Activated CD4-positive, alpha-beta T cell treated with anti-CD3 and anti-CD28 coated beads, Interleukin-2, amount 50 U/mL, for 1 hour (primary cell): ENCODE measurements at places on chromosomes 12 and 14.

DNA sequence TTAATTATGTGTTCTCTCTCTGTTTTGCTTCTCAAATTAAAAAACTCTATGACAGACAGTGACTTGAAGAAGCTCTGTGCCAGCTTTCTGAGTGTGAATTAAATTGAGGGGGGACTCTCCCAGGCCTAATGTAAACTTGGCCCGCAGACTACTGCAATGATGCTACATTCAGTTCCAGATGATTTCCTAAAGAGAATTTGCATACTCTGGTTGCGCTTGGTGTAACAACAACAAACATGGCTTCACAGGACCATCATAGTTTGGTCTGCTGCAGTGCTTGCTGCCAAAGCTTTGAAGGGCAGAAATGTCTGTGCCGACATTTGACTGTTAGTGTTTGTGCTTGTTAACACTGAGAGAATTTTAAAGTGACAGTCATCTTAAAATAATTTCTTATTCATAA lies 25.0 kb downstream of the CFAP54 start:
- DNase-seq: no peak

GRCh38 chr12:6827982-6828780 lies at the start of gene P3H3:
TSS of gene P3H3 (plus strand) at chr12:6828407. CDS start at chr12:6828441, 34 bp downstream.
- DNase-seq: no peak

DNA sequence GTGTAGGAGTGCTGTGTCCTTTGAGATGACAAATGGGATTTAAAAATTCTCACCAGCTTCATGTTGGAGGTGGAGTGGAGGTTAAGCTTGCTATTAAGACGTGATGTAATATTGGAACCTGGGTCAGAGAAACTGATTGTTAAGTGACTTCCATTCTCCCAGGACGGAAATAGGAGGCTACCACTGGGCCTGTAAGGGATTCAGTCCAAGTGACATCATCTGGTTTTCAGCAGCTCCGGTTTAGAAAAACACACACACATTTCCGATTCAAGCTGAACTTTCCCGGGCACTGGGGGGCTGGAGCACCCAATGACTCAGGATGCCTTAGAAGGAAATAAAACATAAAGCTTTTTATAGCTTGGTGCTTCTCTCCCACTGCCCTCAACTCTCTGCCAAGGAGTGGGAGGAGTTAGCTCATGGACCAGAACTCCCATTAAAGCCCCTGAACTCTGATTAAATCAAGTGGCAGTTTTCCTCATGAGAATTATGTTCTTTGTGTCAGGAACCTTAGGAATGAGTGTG lies 12.4 kb downstream of the CALM1 start:
- DNase-seq: no peak

GRCh38 chr12:64585104-64585503 lies 25.2 kb upstream of the RASSF3 start:
- no peak for DNase-seq

DNA sequence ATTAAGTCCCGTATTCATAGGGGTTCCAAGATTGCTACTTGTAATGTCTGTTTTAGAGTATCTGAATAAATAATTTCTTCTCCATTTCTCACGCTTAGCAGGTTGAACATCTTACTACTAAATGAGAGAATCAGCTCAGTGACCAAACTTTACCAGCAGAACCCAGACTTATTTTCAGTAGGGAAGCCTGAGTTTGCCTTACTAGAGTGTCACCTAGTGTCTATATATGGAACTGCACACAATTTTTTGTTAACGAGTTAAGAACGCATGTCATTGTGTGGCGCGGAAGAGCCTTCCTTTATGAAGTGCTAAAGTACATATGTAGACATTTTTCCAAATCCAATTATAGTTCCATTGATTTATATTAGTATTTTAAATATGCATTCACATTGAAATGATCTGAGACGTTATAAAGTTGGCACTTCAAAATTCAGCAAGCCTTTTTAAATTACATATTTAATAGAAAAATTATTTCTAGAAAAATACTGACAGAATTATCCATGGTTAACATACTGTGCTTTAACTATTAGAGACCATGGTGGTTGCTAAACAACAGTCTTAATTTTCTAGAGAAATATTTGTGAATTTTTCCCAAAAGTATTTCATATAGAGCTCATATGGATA lies 88.3 kb downstream of the RPS29 start:
- no peak for DNase-seq

- no peak for DNase-seq
Measured at GRCh38 chr14:94237983-94238382, 55.1 kb downstream of the SERPINA10 start.

DNA sequence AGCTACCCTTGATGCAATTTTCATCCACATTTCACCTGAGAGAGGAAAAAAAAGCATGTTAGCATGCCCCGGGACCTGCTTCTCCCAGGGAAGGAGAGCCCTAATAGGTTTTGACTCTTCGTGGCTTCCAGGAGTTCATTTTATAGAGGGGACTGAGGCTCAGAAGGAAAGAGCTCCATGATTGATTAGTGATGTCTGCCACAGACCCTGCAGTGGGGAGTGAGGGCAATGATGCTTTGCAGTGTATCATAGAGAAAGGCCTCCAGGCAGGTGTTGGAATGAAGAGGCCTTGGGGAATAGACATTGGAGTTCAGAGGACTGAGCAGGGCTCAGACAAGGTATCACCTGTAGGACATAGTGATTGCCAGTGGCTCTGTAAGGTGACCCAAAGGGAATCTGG lies 41.5 kb downstream of the RNFT2 start:
- no peak for DNase-seq

DNA sequence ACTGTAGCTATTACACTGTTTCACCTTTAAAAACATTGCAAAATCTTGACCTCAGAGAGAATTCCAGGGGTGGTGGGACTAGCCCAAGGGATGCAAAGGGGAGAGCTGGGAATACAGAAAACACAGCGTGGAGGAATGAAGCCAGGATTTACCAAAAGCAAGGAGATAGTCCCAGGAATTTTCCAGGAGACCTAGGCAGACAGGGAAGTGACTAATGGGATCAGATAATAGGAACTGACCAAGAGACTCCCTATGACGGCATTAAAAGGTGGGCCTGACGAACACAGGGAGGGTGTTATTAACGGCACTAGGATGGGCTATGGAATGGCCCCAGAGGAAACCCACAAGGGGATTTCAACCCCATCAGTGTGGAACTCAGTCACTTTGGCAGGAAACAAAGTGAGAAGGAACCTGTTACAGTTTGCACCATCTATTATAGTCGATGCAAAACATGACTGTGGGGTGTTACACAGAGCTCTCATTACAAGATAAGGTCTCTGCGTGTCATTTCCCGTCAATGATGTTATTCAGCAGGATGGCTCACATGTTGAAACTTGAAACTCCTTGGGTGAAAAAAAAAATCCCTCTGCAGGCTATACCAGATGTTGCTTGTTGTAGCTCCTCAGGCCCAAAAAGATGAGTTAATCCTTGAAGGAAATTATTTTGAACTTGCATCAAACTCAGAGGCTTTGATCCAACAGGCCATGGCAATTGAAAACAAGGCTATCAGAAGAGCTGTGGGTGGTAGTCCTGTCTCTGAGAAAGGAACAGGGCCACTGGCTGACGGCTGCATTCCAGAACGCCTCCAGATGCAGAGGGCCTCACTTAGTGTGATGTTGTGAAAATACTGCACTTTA lies 58.7 kb downstream of the DRAM1 start:
- no peak for DNase-seq
